ENCODE measurements at places on chromosomes 7 and 10.

DNA sequence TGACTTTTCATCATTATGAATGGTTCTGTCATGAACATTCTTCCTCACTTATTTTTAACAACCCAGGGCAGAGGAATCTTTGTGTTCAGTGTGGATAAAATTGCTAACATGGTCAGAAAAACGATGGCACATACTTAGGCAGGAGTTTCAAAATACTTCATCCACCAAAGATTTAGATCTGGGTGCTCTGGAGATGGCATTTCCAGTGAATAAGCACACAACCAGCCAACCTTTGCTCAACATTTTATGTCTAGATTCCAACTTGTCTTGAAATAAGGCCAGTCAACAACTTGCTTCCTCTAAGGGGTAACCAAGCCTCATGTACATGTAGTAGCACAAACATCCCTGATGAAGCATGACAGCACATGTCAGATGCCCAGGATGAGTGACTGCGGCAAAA lies 33.4 kb upstream of the ADRB1 start:
- no peak for DNase-seq

- DNase-seq: no peak
Observed at GRCh38 chr10:116848032-116848943, 1.0 kb upstream of the ENO4 start.

- DNase-seq: no peak
Observed at GRCh38 chr7:148543-148931, 43.8 kb upstream of the FAM20C start.

DNA sequence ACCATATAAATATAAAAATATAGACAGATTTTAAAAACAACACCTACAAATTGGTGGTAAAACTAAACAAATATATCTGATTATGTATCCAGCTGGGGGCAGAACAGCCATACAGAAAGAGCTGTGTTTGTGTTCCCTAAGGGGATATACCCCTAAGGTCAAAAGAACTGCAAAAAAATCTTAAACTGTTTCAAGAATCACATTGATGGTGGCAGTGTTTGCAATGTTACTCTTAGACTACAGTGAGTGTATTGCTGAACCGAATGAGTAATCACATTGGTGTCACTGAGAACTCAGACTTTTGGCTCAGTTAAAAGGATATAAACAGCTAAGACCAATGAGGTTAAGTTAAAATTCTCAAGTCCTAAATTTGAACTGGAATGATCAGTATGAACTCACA lies 27.1 kb upstream of the PTPRN2 start:
- DNase-seq: no peak

DNA sequence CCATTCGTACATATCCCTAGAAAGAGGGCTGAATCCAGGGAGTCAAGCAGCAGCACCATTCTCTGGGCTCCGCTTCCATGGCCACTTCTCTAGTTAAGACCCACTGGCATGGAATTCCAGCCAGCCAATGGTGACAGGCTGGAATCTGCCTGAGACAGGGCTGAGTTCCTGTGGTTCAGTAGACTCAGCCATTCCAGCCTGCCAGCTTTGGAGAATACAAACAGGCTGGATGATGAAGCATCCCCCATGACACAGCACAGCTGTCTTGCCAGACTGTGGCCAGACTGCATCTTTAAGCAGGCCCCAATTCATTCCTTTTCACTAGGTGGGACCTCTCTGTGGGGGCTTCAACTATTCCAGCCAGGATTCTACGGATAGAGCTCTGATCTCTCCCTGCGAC lies 329.6 kb downstream of the XPNPEP1 start:
- no peak for DNase-seq

DNA sequence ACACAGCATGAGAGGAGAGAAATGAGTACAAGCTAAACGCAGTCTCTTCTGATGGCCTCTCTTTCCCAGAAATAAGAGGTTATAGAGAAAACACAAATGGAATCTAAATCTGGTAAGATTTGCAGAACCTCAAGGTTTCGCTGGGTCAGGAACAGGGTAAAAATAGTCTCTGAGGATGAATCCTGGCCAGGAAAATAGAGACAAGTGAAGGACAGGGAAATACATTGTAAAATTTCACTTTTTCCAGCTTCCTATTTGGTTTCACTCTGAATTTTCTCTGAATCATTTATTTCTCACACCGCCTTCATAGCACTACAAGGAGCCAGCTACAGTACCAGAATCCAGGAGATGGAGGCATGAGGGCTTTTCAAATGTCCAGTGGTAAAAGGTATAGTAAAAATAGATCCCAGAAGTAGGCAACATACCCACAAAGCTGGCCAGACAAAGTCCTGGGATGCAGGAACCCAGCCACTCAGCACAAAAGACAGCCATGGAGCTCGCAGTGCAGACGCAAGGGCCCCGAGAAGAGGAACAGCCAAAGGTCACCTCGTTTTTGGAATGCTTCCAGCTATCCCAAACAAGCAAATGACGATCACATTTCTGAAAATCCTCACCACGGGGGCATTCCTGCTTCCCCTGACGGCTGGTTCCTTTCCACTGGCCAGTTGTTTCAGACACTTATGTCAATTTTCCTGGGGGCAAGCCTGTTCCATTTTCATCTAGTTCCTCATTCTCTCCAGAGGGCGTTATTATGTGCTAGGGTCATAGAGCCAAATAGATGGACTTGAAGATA lies 21.5 kb upstream of the IKZF1 start:
- no peak for DNase-seq

DNA sequence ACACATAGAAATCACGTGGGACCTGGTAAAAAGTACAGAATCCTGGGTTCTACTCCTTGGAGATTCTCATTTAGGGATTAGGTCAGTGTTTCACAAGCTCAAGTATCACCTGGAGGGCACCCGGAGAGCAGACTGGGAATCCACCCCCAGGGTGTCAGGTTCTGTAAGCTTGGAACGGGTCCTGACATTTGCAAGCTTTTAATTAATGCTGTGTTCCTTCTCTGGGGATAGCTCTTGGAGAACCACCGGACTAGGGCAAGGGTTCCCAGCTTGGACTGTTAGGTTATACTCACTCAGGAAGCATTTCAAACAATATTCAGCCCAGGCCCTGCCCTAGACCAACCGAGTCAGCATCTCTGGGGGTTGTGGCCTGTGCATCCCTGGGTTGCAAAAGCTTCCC lies 23.0 kb downstream of the TCF7L2 start:
- DNase-seq: no peak

GRCh38 chr10:43249962-43250614 lies 16.8 kb downstream of the RASGEF1A start:
- DNase-seq: no peak

DNA sequence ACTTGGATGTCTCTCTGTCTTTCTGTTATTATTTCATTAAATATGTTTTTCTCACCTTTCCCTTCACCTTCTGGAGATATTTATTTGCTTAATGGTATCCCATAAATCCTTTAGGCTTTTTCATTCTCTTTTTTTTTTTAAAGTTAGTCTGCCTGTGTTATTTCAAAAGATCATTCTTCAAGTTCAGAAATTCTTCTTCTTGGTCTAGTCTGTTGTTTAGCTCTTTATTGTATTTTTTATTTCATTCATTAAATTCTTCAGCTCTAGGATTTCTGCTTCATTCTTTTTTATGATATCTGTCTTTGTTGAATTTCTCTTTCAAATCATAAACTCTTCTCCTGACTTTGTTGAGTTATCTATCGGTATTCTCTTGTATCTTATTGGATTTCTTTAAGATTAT lies 312.1 kb upstream of the KAT6B start:
- DNase-seq: no peak

DNA sequence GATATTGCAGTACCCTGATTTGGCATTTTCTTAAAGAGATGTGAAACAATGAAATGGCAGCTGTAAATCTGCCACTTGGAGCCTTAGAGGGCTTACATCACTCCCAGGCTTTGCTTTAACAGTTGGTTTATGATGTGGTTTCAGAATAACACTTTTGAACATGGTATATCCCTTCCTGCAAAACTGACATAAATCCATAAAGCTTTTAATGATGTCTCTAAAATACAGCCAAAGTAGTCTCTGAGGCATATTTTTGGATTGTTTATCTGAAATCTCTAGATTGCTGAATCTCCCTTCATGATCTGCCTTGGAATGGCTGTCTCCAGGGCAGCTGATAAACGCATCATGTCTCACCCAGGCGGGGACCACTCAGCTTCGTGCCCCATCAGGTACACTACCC lies 377.8 kb upstream of the C7orf33 start:
- no peak for DNase-seq

GRCh38 chr10:86340176-86340990 lies 26.2 kb downstream of the GRID1 start:
- DNase-seq: no peak

- DNase-seq: peak; percentile 33
Observed at GRCh38 chr7:30771174-30771879, at the start of gene MINDY4. Gene MINDY4 (plus strand): TSS chr7:30771417. CDS start chr7:30771494, 77 bp downstream.

GRCh38 chr7:7799138-7799537 lies 80.7 kb upstream of the RPA3 start:
- no peak for DNase-seq

DNA sequence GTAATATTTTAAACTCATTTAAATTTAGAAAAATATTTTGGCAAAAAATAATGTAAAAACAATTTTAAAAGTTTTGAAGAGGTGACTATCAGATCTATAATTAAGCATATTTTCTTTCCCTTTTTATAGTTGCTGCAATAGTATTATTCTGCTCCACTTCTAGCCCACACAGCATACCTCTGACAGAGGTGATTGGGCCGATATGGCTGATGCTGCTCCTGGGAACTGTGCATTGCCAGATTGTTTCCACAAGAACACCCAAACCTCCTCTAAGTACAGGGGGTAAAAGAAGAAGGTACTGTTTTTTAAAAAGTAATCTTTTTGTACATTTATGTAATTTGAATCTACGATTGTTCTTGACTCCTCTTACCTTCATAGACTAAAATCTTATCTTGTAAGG lies 110.1 kb downstream of the PHTF2 start:
- DNase-seq: no peak

- DNase-seq: no peak
Observed at GRCh38 chr7:66380272-66380888, 175.2 kb downstream of the TPST1 start.

Measured in NCI-H524 (cell line).